ENCODE measurements at places on chromosomes 12 and 14.
A peak's percentile ranks its signal among the peaks of the same experiment; 100 is the strongest.

- DNase-seq = no peak
Measured at GRCh38 chr12:65977384-65977783, 153.1 kb downstream of the HMGA2 start.

- DNase-seq = no peak
Measured at GRCh38 chr14:101187816-101188570, 284.5 kb upstream of the RTL1 start.

GRCh38 chr12:2268471-2269286 lies 215.9 kb downstream of the CACNA1C start:
- no peak for DNase-seq

DNA sequence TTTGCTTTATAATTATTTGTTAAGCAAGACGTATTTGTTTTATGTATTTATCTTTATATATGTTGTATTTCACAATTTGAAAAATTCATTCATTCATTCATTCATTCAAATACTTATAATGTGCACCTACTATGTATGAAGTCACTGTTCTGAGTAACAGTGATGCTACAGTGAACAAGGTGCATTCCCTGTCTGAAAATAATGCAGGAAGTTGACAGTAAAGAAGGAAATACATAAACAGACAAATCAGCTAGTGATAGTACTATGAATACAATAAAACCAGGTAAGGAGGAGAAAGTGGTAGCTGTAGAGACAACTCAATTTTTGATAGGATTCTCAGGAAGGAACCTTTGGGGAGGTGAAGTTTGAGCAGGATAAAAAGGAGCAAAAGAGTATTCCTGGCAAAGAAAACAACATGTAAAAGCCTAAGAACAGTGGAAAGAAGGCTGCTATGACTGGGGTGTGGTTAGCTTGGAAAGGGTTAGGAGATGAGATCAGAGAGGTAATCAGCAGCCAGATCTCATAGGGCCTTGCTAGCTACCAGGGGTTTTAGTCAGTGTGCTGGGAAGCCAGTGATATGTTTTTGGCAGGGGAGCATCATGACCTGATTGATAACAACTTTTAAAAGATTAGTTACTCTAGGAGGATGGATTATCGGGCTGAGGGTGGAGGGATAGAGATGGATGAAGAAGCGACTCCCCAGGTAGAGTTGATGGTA lies 17.4 kb downstream of the BICDL1 start:
- DNase-seq = no peak

- no peak for DNase-seq
Measured at GRCh38 chr12:32706335-32707024, 27.4 kb downstream of the DNM1L start.

DNA sequence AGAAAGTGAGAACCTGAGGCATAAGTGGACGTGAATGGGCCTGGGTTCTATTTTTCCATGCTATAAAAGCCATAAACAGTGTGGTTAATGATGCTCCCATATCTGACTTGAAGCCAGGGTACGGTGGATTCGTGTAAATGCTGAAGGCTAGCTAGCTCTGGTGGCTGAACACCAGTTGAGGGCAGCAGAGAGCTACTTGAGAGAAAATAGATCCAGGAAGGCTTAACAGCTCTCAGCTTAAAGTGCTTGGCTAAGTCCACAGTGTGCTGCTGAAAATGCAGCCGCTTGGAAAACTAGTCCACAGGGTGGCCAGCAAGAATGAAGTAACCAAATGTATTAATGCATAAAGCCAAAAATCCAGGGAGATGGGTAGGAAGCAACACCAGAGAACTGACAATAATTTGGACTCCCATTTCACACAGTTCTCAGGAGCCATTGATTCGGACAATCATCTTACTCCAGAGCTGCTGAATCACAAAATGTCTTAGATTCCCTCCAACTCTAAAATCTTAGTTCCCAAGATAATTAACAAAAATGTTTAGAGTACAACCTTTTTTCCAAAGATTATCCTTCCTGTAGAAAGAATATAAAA lies 15.0 kb upstream of the FOXG1 start:
- peak; percentile 91 for DNase-seq

- DNase-seq = peak; percentile 19
Measured at GRCh38 chr12:47983541-47984115, 20.2 kb downstream of the TMEM106C start.

GRCh38 chr12:124510301-124510970 lies 57.0 kb downstream of the NCOR2 start:
- no peak for DNase-seq

DNA sequence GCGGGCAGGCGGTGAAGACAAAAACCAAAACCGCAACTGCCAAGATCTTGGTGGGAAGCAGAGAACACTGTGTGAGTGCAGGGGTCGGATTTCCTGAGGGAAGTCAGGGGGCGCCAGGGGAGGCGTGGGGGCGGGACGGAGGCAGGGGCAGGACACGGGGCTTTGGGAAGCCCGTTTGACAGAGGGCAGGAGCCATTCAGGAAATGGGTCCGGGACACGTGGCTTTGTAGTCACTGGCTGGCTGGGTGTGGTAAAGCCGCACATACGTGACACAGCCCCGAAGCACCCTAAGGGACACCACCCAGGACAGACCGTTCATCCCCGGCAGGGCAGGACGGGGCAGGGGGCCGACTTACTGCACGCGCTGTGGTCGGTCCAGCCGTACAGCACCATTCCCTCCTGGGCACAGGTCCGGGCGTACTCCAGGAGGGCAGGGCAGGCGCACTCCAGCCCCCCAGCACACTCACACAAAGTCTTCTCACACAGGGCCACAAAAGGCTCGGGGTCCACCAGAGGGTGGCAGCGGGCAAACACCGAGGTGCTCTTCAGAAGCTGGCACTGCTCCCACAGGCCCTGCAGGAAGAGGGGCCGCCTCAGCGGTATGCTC lies 49.4 kb downstream of the VWF start:
- no peak for DNase-seq

GRCh38 chr14:92753250-92753649 lies 4.8 kb upstream of the LGMN start:
- DNase-seq = no peak

DNA sequence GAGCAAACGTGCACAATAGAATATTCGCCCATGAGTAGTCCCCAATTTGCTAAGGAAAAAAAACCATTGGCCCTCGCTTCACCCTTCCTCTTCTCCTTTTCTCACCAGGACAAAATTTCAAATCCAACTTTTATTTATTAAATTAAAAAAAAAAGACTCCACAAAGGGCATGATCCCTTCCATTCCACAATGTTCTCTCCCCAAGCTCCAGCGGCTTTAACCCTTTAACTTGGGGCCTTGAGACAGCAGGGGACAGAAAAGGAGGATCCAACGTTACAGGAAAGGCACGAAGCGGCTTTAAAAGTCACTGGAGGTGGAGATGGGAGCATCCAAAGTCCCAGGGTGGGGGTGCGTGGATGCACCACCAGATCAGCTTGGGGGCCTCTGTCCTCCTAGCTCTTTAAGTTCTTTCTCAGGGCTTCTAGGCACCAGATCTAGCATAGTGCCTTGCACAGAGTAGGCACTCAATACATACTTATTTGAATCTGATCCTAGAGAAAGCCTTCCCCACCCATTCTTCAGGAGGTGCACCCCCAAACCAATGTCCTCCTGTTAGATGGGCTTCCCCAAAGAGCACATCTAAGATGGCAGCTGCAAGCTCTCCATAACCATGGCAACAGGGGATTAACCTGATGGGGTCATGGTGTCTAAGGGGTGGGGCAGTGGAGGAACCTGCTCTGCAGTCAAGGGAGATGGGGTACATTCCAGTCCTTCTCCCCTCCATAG lies 5.2 kb upstream of the AAAS start:
- no peak for DNase-seq

DNA sequence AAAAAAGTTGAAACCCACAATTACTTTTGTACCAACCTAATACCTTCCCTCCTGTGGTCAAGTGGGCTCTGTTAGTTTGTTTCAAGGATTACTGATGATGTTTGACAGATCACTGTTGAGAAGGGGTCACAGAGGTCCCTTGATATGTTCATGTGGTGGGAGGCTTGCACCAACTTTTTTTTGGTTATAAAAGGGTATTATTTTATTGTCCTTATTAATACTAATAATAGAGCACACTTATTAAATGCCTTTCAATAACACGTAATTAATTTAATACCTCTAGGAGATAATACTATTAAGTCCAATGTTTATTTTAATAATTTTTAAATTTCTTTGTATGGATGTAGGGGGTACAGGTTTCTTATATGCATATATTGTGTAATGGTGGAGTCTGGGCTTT lies 4.4 kb downstream of the UBE3B start:
- no peak for DNase-seq

DNA sequence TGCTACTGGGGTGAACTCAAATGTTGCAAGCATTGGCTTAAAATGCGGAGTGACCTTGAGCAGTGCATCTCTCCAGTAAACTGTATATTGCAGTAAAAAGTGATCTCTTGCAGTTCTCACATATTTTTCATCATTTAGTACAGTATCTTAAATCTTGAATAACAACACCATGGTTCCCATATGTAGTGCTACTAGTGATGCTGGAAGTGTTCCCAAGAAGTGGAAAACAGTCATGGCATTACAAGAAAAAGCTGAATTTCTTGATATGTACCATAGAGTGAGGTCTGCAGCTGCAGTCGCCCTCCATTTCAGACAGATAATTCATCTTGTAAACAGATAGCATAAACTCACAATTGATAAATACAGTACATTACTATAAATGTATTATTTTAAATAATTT lies 42.9 kb upstream of the TSPAN8 start:
- DNase-seq = no peak

DNA sequence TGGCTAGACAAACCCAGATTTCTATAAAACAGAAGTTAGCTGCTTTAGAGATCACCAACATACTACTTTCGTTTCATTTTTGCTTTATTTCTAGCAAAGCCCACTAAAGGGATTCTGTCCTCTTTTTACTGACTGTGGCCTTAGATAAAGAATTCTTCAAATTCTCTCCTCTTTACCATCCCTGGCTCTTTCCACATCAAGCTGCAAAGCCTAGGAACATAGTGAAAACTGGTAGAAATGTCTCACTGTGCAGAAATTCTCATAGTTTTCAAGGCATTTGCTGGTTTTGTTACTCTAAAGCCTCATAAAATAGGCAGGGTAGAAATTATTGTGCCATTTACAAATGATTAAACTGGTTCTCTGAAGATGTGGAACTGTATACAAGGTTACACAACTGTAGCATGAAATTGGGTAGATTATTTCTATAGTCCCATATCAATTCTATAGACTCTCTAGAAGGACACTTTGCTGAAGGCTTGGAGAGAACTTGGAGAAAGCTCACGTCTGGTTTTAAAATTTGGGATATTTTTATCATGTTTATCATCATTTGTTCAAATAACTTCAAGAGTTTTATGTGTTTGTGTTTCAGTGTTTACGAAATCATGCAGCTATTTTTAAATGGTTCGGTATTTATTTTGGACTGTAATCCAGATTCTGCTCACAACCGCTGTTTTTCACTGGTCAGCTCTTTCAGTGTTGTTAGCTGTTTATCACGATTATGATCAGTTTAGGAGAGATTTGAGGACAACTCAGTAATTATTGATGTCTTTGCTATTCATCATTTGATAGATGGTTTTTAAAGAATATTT lies 36.7 kb upstream of the CSRP2 start:
- DNase-seq = no peak

DNA sequence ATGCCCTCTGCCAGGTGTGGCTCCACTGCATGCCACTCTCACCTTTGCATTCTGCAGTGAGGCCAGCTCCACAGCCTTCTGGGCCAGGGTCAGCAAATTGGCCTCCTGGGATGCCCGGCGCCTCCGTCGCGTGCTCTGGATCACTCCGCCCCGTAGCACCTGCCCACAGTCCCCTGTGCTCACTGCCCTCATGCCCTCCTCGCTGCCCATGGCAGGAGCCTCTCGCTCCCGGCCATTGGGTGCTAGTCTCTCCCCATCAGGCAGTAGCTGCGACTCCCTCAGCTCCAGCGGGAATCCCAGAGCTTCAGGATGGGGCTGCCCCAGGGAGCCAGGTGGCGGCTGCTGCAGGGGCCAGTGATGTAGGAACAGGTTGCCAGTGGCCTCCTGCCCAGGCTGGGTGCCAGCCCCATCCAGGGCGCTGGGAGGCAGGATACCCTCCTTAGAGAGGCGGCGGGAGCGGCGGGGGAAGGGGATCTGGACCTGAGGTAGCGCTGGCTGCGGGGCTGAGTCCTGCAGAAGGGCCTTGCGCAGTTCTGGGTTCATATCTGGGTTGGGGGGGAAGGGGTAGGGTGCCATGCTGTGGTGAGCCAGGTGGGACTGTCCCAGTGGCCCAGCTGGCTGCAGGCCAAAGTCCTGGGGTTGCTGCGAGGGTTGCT lies 24.5 kb upstream of the PNMA1 start:
- DNase-seq = no peak

- no peak for DNase-seq
Measured at GRCh38 chr12:89821896-89822295, 113.3 kb upstream of the ATP2B1 start.

GRCh38 chr12:31714406-31715271 lies 14.2 kb downstream of the AMN1 start:
- DNase-seq = no peak

DNA sequence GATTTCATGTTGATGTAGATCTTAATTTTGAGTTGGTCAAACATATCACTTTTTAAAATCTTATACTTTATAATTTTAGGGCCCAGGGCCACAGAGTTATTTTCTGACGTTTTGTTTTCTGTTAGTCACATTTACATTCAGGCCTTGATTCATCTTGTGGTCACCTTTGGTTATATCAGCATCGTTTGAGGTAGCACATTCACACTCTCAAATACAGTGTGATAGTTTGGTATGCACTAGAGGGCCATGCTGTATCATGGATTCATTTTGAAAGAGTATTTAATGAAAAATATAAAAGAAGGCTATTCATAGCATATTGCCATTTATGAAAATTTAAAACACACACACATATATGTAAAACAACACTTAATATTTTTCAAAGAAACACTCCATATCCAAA lies 274.6 kb downstream of the RAD51B start:
- no peak for DNase-seq

GRCh38 chr12:51886021-51886710 lies 1.7 kb upstream of the ANKRD33 start:
- peak; percentile 59 for DNase-seq

- peak; percentile 39 for DNase-seq
Measured at GRCh38 chr12:14059548-14059947, 78.1 kb upstream of the GRIN2B start.

- no peak for DNase-seq
Measured at GRCh38 chr12:32024884-32025592, 65.8 kb downstream of the RESF1 start.

DNA sequence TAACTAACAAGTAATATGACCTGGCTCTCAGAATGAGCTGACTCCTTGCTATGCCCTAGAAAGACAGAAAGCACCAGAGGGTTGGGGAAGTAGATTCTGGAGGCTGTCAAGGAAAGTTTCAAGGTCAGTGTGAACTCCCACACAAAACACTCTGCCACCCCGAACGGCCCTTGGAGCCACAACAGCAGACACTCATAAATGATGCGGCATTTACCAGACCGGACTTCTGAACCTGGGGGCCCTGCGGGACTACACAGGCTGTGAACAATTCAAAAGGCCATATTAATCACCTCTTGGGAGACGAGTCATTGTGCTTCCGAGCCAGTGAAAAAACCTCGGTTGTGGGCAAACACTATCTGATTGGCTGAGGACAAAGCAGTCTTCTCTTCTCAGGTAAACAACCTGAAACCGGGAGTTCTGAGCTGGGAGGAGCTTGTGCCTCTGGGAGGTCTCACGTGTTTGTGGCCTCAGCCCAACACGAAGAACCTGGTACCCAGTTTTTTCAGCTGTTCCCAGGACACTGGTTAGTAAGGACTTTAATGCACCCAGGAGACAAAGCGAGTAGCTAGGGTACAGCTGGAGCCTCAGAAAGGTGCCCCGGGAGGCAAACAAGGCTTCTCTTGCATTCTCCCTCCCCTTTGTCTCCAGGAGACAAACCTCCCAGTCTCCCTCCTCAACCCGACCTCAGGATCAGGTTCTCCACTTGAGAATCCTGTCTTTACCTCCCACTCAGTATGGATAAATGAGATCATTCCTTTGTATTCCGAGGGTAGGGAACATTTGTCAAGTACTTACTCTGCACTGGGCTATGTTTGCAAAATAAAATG lies 35.3 kb downstream of the VWF start:
- DNase-seq = no peak
